Stomach (tissue), 19 donors: ENCODE measurements at places on chromosomes 1 and 21. TPM values are rescaled to one million over a fixed set of nuclear protein-coding genes. Genes with fewer than 3 reads are reported as not detected.

GJA5 gene
- under 0.01 TPM for total RNA-seq

PROX1 gene
- total RNA-seq, result 6.1 TPM

FLG2 gene
- not detected for total RNA-seq

SPATA45 gene
- total RNA-seq, result not detected

PDPN gene
- not detected for total RNA-seq

SPRR3 gene
- not detected for total RNA-seq

SHE gene
- 13.8 TPM for total RNA-seq

- peak overlapping the region; percentile 81 for H3K27ac ChIP-seq
- no peak for DNase-seq
- H3K36me3 ChIP-seq, result no peaks in the 10 kb centered on the region
- no peak overlapping the region for H3K4me3 ChIP-seq
- H3K27me3 ChIP-seq, result no peaks in the 10 kb centered on the region
- H3K4me1 ChIP-seq, result peaks cover 19% of the 10 kb centered on the region
Observed at GRCh38 chr1:8082945-8083344, 56.8 kb upstream of the ERRFI1 start.

GRCh38 chr1:214702556-214702955 lies 99.6 kb downstream of the CENPF start:
- no peaks in the 10 kb centered on the region for H3K27me3 ChIP-seq
- H3K27ac ChIP-seq, result no peak overlapping the region
- H3K4me3 ChIP-seq, result no peak overlapping the region
- no peak for DNase-seq
- H3K36me3 ChIP-seq, result no peaks in the 10 kb centered on the region

- H3K27ac ChIP-seq, result no peak overlapping the region
- no peak overlapping the region for H3K4me3 ChIP-seq
- DNase-seq, result no peak
Observed at GRCh38 chr1:156696755-156697154, 8.6 kb downstream of the CRABP2 start.

GRCh38 chr1:32144033-32144432 lies 35.4 kb upstream of the TXLNA start:
- H3K4me1 ChIP-seq, result peaks cover 39% of the 10 kb centered on the region
- H3K4me3 ChIP-seq, result no peak overlapping the region
- peaks cover 18% of the 10 kb centered on the region for H3K36me3 ChIP-seq
- no peak for DNase-seq
- no peak overlapping the region for H3K27ac ChIP-seq

GRCh38 chr1:154716011-154716410 lies 108.0 kb upstream of the ADAR start:
- DNase-seq, result no peak
- no peak overlapping the region for H3K27ac ChIP-seq
- no peaks in the 10 kb centered on the region for H3K36me3 ChIP-seq
- peaks cover 12% of the 10 kb centered on the region for H3K4me1 ChIP-seq
- no peak overlapping the region for H3K4me3 ChIP-seq
- no peaks in the 10 kb centered on the region for H3K27me3 ChIP-seq

GRCh38 chr1:89757532-89757931 lies 63.3 kb upstream of the LRRC8D start:
- no peaks in the 10 kb centered on the region for H3K4me1 ChIP-seq
- no peaks in the 10 kb centered on the region for H3K36me3 ChIP-seq
- DNase-seq, result peak; percentile 58
- H3K27ac ChIP-seq, result no peak overlapping the region
- H3K4me3 ChIP-seq, result no peak overlapping the region

DNA sequence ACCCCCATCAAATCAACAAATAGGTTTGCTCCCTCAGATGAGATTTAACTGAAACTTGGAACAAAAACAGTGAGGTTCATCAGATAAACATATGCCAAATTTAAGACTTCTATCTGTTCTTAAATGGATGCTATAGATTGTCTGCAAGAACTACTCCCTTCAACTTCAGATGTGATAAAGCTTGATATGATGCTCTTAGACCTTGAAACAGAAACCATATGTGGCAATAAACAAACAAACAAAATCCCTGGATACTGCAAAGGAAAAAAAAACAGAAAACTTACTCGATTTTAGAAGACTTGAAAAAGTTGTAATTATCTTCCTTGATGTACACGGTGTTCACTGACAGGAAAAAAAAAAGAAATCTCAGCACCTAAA lies 286.1 kb upstream of the USP25 start:
- no peak overlapping the region for H3K4me3 ChIP-seq
- H3K36me3 ChIP-seq, result no peaks in the 10 kb centered on the region
- DNase-seq, result no peak
- H3K27ac ChIP-seq, result no peak overlapping the region

GRCh38 chr1:36389999-36390398 lies 4.3 kb upstream of the STK40 start:
- H3K36me3 ChIP-seq, result peaks cover 46% of the 10 kb centered on the region
- peaks cover 16% of the 10 kb centered on the region for H3K4me1 ChIP-seq
- H3K4me3 ChIP-seq, result no peak overlapping the region
- no peaks in the 10 kb centered on the region for H3K27me3 ChIP-seq

DNA sequence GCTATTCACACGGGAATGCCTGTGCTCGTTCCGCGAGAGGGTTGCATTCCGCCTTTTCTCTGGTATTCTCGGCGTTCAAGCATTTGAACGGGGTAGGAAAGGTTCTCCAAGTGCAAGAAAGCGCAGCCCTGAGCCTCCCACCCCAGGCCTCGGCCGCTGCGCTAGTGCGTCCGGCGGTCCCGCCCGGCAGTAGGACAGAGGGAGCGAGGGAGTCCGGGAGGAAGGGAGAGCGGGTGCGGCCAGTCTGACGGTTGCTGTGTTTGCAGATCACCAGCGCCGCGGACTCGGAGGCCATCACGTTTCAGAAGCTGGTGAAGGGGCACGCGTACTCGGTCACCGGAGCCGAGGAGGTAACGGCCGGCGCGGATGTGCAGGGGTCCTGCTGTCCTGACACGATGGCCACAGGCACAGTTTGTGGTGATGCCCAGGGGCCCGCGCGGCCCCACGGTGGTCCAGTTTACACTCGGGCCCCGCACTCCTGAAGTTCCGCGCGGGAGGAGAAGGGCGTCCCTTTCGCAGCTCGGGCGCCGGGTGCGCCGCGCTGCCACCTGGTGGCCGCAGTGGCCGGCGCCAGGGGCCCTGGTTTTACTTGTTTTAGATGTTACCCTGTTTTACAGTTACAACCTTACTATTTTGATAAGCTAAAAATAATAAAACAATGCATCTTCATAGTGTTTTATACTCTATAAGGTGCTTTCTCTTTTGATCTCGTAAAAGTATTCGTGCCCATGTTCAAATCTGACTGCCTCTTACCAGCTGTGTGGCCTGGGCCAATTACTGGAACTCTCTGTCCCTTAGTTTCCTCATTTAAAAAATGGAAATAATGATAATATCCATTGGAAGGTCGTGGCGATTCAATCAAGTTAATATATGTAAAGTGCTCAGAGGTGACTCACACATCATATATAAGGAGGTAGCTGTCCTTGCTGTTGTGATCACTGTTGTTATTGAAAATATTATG lies 36.7 kb downstream of the CAPN2 start:
- H3K4me1 ChIP-seq, result peaks cover 25% of the 10 kb centered on the region
- DNase-seq, result peak; percentile 88
- H3K27me3 ChIP-seq, result no peaks in the 10 kb centered on the region
- peak overlapping the region; percentile 49 for H3K4me3 ChIP-seq
- H3K27ac ChIP-seq, result peak overlapping the region; percentile 83

DNA sequence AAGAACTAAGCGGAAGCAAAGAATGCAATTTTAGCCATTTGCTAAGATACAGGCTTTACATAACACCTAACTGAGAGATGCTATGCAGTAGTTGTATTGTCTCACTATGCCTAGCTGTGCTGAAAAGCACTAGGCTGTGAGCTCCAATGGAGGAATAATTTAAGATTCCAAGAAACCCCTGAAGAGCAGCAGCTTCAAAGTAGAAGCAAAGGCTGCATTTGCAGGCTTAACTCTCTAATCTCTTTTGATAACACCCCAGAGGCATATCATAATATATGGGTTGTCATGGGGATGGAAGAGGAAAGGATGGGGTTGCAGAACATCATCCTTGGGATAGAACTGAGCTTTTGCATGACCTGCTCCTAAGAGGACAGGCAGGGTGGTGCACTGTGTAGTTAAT lies 102.0 kb downstream of the ERG start:
- no peaks in the 10 kb centered on the region for H3K36me3 ChIP-seq
- no peaks in the 10 kb centered on the region for H3K4me1 ChIP-seq
- H3K27me3 ChIP-seq, result no peaks in the 10 kb centered on the region

GRCh38 chr1:84721152-84721551 lies 30.9 kb upstream of the SSX2IP start:
- no peaks in the 10 kb centered on the region for H3K36me3 ChIP-seq
- no peak overlapping the region for H3K4me3 ChIP-seq
- no peak for DNase-seq
- no peaks in the 10 kb centered on the region for H3K4me1 ChIP-seq
- no peak overlapping the region for H3K27ac ChIP-seq

- no peak for DNase-seq
- no peak overlapping the region for H3K27ac ChIP-seq
- no peaks in the 10 kb centered on the region for H3K36me3 ChIP-seq
- no peaks in the 10 kb centered on the region for H3K4me1 ChIP-seq
- H3K27me3 ChIP-seq, result no peaks in the 10 kb centered on the region
Observed at GRCh38 chr1:91099746-91100621, 78.1 kb upstream of the ZNF644 start.

- no peak overlapping the region for H3K4me3 ChIP-seq
- no peaks in the 10 kb centered on the region for H3K27me3 ChIP-seq
- no peaks in the 10 kb centered on the region for H3K36me3 ChIP-seq
- no peak for DNase-seq
- no peaks in the 10 kb centered on the region for H3K4me1 ChIP-seq
Observed at GRCh38 chr1:194071205-194071604, 884.8 kb upstream of the B3GALT2 start.
